ENCODE measurements at places on chromosomes 1 and 21.
A peak's percentile ranks its signal among the peaks of the same experiment; 100 is the strongest.

GRCh38 chr21:38351176-38351959, 94.6 kb downstream of the KCNJ15 start:
- no peak for DNase-seq

GRCh38 chr1:209134001-209134400, 449.5 kb upstream of the CAMK1G start:
- no peak for DNase-seq

- DNase-seq = no peak
Observed at GRCh38 chr1:230832476-230832875, 35.8 kb downstream of the C1orf198 start.

DNA sequence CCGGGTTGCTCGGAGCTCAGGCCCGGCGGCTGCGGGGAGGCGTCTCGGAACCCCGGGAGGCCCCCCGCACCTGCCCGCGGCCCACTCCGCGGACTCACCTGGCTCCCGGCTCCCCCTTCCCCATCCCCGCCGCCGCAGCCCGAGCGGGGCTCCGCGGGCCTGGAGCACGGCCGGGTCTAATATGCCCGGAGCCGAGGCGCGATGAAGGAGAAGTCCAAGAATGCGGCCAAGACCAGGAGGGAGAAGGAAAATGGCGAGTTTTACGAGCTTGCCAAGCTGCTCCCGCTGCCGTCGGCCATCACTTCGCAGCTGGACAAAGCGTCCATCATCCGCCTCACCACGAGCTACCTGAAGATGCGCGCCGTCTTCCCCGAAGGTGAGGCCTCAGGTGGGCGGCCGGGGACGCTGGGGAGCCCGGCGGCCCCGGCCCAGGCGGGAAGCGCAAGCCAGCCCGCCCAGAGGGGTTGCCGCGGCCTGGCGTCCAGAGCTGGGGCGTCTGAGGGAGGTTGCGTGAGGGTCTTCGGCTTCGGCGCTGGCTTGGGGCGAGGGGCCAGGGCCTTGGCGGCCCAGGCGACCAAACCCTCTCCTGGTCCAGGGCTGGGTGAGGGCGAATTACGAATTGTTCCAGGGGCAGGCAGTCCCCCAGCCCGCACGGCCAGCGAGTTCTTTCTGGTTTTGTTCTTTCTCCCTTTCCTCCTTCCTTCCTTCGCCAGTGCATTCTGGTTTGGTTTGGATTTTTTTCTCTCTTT, 805 bp downstream of the SIM2 start:
- no peak for DNase-seq

GRCh38 chr1:67831850-67832513, 1.3 kb downstream of the GNG12 start:
- peak; percentile 80 for DNase-seq

DNA sequence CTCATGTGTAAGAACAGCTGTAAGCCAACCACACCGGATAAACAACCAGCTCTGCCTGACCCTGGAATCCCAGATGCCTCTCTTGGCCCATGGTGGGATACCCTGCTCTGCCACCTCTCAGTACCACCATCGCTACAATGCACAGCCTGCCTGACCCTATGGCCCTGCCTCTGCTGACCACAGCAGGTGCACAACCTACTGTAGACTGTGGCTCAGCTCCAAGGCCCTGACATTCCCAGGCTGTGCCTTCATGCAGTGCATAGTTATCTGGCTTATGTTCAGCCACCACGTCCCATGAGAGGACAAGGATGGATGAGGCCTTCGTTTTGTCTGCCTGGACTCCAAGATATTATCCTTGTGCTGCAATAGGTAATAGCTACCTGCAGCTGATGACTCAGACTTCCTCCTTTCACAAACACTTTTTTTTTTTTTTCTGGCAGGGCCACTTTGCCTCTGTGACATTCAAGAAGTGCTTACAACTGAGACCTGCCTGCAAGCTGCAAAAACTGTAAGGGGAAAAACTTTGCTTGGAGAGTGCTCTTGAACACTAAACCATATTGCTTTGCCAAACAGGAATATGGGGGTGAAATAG, 177.7 kb downstream of the URB2 start:
- no peak for DNase-seq

DNA sequence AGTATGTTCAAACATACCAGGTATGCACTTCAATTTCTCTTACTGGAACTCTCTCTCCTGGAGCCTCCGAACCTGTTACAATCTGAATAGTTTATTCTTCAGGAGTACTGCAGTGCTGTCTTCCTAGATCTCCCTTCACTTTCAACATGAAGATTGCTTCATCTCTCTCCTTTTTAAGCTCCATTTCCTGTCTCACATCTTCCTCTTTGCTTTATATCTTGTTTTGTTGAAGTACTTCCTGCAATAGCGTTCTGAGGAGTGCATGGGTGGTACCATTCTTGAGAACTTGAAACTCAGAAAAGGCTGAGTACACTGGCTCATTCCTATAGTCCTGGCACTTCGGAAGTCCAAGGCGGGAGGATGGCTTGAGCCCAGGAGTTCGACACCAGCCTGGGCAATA, 15.7 kb upstream of the C1orf146 start:
- no peak for DNase-seq

- no peak for DNase-seq
Observed at GRCh38 chr1:164754088-164754600, 195.2 kb downstream of the PBX1 start.

GRCh38 chr1:89025928-89026327, 3.3 kb upstream of the GBP3 start:
- no peak for DNase-seq

DNA sequence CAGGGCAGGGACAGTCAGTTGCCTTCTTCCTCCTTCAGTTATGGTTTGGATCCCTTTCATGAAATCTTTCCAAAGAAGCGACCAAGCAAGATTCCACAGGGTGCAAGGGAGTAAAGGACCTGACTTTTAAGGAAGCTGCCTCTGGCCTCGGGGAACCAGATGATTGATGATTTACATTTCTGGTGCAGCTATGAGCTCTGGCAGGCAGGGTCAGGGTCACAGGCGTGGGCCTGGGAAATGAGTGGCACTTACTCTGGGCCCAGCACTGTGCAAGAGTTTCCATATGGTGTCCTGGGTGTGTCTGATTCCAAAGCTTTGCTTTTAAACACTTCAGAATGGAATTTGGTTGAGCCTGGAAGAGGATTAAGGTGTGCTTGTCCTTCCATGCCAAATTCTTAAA, 7.2 kb upstream of the CRABP2 start:
- DNase-seq = no peak

GRCh38 chr1:3480369-3480719, 25.9 kb downstream of the ARHGEF16 start:
- no peak for DNase-seq

Data from kidney capillary endothelial cell (primary cell).